ENCODE measurements at places on chromosomes 4 and X.
A peak's percentile ranks its signal among the peaks of the same experiment; 100 is the strongest.

- no peak for DNase-seq
These were observed 192.6 kb downstream of the PDGFC start for GRCh38 chr4:156779042-156779441.

GRCh38 chrX:38989076-38989475 is 187.8 kb downstream of the MID1IP1 start:
- DNase-seq = no peak

- DNase-seq = no peak
These were observed 167.3 kb downstream of the PJA1 start for GRCh38 chrX:68997911-68998310.

- no peak for DNase-seq
These were observed 1960.1 kb upstream of the ADGRL3 start for GRCh38 chr4:59240011-59240410.

DNA sequence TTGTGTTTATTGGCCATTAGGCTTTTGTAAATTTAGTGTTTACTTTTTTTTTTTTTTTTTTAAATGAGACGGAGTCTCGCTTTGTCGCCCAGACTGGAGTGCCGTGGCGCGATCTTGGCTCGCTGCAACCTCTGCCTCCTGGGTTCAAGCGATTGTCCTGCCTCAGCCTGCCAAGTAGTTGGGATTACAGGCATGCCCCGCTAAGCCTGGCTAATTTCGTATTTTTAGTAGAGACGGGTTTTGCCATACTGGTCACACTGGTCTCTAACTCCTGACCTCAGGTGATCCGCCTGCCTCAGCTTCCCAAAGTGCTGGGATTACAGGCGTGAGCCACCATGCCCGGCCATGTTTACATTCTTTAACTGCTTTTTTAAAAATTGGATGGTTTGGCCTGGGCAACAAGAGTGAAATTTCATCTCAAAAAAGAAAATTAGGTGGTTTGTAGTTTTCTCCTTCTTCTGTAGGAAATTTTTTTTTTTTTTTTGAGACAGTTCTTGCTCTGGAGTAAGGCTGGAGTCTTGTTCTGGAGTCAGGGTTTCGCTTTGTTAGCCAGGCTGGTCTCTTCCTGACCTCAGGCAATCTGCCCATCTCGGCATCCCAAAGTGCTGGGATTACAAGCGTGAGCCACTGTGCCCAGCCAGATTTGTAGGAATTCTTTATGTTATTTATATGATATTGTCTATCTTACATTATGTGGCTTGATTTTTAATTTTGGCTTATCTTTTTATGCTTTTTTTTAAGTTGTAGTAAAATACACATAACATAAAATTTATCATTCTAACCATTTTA is 15.1 kb downstream of the UBE2K start:
- DNase-seq = no peak

DNA sequence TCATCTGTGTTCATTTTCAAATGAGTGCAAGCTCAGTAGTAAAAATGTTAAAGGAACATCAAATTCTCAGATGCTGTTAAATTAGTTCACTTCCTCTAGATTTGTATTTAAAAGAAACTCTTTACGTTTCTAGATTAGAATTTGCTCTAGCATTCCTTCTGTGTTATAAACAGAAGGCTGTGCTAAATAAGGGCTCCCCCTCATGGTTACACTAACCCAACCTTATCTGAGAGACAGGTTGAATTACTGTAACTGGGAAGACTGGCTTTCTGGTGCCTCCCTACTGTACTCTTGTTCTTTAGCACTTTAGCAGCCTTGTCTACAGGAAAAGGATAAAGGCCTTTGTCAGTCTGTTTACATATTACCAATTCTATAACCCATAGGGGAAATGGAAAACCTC is 56.8 kb downstream of the RXFP1 start:
- DNase-seq = no peak

GRCh38 chr4:177450426-177451107 is 8.3 kb upstream of the AGA start:
- no peak for DNase-seq

- DNase-seq = no peak
These were observed 92.1 kb upstream of the RPA4 start for GRCh38 chrX:96791559-96791958.

DNA sequence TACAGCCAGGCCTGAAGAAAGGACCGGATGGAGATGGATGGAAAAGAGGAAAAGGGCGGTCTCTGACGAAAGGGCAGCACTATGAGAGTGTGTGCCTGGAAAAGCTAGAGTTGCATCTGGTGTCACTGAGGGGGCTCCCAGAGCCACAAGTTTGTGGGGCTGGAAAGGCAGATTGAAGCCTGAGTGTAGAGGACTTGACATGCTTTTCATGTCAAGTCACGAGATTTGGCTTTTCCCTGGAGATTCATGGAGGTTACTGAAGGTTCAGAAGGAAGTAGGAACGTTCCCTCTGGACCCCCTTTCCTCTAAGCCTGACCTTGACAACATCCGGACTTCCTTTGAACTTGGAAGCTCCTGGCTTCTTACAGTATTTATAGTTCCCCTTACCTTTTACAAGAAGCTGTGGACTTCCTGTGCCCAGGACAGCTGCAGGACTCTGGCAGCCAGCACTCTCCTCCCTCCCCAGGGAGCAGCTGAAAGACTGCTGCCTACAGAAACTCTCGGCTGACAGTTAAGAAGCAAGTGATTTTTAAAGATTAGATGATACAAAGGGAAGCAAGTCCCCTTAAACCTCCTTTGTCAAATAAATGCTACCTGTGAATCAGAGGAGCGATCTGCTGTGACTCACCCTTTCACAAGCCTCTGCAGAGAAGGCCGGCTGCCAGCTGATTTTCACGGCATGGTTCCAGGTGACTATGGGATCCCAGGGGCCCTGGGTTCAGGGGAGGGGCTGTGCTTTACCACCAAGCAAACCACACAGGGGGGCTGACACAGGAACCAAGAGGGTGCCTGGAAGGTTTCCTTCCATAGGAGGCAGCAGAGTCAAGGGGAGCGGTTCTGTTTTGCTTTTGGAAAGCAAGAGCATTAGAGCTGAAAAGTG is 72.9 kb upstream of the STIM2 start:
- DNase-seq = peak; percentile 15

DNA sequence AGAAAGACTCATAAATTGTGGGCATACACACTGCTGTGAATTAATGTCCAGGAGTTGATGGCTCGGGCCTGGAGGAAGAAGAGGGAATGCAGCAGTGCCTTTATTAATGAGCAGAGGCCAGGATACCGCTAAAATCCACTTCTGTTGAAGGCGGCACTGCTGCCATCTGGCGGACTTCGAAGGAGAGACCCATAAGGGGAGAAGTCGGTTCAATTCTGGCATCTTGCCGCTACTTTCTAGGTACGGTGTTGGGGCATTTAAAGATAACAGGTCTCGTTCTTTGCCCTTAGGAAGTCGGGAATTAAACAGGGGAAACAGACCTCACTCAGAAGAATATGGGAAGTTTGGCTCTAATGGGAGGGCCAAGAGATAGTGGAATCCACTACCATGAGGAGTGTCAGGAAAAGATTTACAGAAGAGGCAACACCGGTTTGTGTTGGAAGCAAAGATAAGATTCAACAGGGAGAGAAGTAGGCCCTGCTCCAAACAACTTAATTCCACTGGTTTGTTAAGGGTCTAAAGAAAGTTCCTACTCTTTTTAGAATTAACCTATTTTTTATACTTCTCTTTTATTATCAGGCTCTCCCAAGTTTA is 133.6 kb upstream of the GIMD1 start:
- DNase-seq = peak; percentile 10

GRCh38 chr4:152515678-152516077 is 20.2 kb downstream of the FBXW7 start:
- no peak for DNase-seq

DNA sequence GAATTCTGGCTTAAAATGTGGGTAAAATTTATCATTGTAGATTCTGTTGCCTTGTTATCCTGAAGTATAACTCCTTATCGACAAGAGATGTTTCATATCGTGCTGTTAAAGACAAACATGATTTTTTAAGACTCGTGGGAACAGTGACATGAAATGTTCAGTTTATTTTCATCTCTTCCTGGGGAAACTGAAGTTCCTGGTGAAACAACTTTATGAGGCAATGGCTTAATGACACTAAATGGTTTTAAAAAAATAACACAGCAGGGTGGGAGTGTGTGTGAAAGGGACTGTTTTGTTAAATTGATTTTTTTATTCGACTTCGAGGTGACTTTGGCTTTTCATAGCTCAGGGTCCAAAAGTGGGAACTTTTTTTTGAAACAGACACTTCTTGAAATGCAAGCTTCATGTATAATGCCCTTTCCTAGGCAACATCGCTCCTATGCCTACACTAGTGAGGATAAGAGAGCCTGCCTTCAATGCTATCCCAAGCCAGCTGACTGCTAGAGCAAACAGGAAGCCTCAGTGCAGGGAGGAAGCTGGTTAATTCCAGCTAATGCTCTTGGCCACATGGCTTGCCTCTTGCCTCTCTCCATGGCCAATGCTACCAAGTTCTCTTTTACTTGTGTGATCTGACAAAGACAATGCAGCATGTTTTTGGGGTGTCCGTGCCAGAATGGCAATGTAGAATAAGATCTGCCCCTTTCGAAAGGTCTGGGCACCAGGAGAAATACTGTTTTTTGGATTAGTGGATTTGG is 80.9 kb upstream of the PLAC1 start:
- no peak for DNase-seq

- no peak for DNase-seq
These were observed 10.8 kb upstream of the PHKA2 start for GRCh38 chrX:18994713-18995112.

GRCh38 chrX:137342969-137343368 is 223.0 kb upstream of the ZIC3 start:
- DNase-seq = no peak

DNA sequence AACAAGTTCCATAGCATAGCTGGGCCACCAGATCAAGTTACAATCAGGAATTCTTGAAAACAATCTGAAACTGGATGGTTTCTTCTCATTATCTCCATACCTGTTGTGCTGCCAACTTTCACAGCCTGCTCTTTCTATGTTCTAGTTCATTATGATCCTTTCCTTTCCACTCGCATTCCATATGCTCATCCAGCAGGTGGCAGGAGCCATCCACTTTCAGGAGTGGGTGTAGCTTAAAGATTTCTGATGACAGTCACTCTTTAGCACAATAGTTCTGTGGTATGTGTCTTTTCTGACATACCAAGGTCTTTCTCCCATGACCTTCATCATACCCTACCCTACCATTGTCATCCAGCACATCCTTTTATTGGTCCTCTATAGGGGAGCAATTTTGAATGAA is 46.4 kb downstream of the PAGE2 start:
- DNase-seq = peak; percentile 17

DNA sequence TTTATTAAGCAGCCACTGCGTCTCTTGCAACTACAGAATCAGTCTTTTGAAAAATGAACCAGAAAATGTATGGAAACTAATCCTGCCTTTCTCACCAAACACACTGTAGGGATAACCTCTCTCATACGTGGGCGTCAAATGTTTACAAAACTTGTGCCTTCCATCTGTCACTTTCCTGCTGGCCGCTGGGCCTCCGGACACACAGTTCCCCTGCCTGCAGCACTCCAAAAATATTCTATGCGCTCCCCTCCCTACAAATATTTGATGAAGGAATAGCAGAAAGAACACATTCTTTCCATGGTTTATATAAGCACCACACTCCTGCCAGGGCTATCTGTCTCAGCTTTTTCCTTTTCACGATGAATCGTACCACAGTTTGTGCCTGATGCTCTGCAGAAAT is 14.9 kb upstream of the CYTL1 start:
- no peak for DNase-seq

DNA sequence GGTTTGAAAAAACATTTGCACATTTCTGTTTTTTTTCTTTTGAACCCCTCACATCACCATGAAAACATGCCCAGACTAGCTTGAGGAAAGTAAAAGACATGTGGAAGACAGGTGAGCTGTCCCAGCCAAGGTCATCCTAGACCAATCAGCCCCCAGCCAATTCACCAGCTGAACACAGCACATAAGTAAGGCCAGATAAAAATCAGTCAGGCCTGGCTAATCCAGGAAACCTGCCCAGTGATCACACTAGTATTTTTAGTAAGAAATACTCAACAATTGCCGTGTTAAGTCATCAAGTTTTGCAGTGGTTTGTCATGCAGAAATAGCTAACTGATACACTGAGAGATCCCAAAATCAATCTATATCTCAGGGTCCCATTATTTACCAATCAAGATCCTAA is 4.4 kb upstream of the SMR3A start:
- DNase-seq = no peak

- no peak for DNase-seq
These were observed 18.6 kb downstream of the LANCL3 start for GRCh38 chrX:37590047-37590446.

GRCh38 chrX:108001218-108001814 is 19.1 kb upstream of the TEX13B start:
- no peak for DNase-seq

GRCh38 chr4:108544481-108544880 is 75.9 kb upstream of the RPL34 start:
- DNase-seq = no peak

- no peak for DNase-seq
These were observed 185.7 kb downstream of the AMELX start for GRCh38 chrX:11478911-11479310.

GRCh38 chr4:98793658-98794057 is 135.2 kb upstream of the TSPAN5 start:
- DNase-seq = no peak

DNA sequence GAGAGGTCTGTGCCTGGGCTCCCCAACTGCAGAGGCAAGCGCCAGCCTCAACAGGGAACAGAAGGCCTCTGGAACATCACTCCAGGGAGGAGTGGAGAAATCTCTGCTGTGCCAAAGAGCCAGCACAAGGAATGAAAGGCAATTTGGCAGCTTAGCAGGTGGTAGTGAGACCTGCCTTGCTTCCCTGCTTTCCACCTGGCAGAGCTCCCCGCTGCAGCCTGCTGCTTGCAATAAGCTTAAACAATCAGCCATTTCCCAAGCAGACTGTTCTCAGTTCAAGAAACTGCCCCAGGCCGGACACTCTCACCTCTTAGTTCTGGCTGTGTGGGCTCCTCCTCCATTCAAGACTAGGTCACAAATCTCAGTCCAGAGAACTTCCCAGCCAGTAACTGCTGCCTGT is 370.6 kb downstream of the MAGEB5 start:
- DNase-seq = no peak

DNA sequence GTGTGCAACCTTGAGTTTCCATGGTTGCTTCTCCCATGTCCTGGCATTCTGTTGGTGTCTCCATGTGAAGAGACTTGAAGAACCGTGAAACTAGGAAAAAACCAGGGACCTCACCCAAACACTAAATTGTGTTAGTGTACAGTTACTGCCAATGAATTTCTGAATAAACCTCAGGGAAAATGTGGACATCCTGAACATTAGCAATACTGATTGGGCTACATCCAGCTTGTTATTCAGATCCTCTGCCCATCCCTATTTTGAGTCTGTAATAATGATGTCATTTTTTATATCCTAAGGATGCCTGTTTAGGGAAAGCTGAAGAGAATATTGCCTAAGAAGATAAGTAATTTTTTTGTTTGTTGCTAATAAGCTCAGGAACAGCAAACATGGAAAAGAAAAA is 262.7 kb downstream of the TMA16 start:
- DNase-seq = no peak

DNA sequence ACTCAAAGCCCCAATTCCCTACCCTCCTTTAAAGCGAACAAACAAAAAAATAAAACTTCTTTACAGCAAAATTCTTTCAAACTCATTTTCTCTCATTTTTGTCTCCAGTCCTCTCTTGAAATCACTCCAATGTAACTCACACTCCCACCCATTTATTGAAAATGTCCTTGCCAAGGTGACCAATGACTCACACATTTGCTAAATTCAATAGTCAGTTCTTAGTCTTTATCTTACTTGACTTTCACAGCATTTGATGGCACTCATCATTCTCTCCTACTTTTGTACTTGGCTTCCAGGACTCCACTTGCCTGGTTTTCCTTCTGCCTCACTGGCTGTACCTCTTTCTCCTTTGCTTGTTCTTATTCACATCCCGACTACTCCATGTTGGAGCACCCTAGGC is 19.9 kb downstream of the CC2D2A start:
- DNase-seq = no peak
